8988T (cell line): ENCODE measurements at places on chromosomes 11 and 22.

DNA sequence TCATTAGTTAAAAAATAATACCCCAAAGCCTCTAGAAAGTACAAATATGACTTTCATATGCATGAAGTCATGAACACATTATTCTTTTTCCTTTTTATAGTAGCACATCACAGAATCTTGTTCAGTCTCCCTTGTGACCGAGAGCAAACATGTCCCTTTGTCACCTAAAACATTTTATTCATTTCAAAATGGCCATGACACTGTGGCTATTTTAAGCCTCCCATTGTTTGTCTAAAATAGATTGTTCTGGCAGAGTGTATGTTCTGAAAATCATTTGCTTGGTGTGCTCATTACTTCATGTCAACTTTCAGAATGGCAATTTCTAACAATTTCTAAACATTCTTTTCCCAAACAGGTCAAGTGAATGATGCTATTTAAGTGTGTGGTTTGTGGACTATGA, 865.0 kb downstream of the JRKL start:
- no peak for DNase-seq

GRCh38 chr11:11411401-11411985, 58.4 kb upstream of the CSNK2A3 start:
- DNase-seq, result no peak

GRCh38 chr11:110490886-110491285, 61.1 kb downstream of the FDX1 start:
- DNase-seq, result no peak

GRCh38 chr11:34284811-34285481, 72.9 kb downstream of the ABTB2 start:
- DNase-seq, result no peak

- no peak for DNase-seq
Observed at GRCh38 chr11:18168372-18168771, 4.3 kb upstream of the MRGPRX4 start.

- no peak for DNase-seq
Observed at GRCh38 chr11:64132191-64132771, 33.6 kb downstream of the MACROD1 start.

GRCh38 chr11:16543642-16544041, 187.3 kb upstream of the SOX6 start:
- no peak for DNase-seq

DNA sequence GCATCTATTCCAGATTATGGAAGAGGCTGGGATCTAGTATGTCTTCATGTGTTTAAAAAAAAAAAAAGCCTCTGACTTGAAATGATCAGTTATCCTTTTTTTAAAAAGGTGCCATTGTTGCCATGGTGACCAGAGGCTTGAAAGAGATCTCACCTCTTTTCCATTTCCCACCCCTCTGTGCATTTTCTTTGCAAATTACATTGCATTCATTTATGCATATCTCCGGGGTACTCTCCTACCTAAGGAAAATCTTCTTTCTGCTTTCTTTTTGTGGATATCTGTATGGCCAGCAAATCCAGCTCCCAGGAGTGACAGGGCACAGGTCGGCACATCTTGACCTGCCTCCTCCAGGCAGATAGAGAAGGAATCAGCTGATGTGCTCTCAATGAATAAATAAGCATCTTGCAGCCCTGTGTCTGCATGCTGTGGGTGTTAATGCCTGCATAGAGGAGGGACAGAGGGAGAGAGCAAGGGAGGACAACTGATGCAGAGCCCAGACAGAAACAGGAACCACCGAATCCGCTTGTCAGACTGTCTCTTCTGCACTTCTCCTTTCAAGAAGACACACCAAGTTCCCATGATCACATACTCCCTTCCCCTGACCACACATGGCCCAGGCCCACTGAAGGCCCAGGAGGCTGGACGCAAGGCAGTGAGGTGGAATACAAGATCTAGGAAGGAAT, 50.9 kb downstream of the CWC15 start:
- no peak for DNase-seq

DNA sequence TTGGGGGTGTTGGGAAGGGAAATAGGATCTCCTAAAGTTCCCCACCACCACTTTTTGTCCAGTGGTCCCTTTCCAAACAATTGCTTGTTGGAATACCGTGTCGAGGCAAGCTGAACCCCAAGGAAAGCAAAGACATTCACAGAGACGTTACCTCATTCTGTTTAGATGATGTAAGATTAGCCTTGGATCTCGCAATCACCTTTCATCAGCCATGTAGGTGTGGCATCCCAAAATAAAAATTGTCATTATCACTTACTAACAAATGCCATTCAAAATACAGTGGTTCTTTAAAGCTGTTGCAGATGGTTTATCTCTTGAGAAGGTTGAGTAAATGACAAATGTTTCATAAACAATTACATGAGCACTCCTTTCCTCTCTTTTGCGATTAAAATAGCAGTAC, 86.5 kb upstream of the SLC25A18 start:
- DNase-seq, result no peak

GRCh38 chr11:75560644-75561043, 1.4 kb upstream of the SERPINH1 start:
- no peak for DNase-seq

DNA sequence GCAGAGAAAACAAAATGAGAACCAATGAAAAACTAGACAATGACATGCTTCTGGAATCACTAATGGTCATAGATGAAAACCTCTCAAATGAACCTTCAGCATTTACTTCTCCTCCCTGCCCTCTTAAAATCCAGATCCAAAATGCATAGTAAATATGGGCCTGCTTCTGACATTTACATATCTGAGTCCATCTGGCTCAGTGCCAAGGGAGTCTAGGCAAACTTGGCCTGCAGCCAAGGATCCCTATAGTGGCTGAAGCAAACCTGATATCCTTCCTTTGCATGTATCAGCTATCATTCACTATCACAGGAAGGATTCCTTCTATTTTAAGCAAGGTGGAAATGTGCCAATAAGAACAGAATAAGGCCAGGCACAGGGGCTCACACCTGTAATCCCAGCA, 104.8 kb downstream of the C11orf58 start:
- DNase-seq, result no peak

DNA sequence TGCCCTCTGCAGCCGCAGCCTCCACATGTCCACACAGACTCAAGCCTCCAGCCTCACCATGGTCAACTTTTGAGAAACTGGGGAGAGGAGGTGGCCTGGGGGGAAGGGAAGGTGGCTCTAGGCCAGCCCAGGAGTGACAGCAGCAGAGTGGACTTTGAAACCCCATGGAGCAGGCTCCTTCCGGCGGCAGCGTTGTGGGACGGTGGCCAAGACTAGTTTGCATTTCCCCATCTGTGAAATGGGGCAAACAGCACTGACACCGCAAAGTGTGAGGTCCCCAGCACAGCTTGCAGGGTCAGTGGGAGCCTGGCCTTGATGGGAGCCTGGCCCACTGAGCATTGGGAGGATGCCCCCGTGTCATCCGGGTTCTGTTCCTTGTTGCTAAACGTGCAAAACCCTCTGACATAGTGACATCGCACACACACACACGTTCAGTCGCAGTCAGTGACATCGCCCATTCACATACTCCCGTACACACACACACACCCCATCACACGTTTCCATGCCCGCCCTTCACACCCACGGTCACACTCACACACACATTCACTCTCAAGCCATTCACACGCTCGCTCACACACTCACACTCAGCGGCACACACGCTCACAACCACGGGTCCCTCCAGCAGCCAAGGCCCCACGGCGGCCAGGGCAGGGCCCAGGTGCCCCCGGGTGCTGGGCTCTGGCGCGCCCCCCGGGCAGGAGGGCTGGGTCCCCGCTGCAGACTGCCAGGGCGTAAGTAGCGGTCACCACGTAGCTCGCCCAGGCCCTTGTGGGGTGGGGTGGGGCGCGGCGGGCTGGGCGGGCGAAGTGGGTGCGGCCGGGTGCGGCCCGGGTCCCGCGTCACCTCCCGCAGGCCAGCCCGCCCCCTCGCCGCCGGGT, 585 bp downstream of the CYB5R3 start:
- DNase-seq, result peak; percentile 63
